ENCODE measurements at places on chromosomes 2 and 18.
A peak's percentile ranks its signal among the peaks of the same experiment; 100 is the strongest.

DNA sequence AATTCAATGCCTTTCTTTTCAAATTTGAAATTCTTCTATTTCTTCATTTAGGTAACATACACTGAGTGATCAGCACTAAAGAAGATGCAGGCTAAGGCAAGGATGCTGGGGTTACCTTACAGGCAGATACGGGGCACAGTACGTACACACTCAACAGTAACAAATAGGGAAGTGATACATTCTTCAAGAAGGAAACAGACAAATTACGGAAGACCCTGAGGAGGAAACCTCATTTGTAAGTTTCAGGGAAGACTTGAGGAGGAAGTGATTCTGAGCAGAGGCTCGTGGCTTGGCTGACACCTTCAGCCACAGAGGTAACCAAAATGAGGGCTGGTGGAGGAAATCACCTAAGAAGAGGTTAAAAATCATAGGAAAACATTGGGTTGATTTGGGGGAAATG is 1108.3 kb upstream of the KLHL29 start:
- no peak for DNase-seq

- DNase-seq: no peak
These were observed 18.1 kb downstream of the CCDC141 start for GRCh38 chr2:179031731-179032408.

GRCh38 chr18:50816419-50817166 is 3.2 kb downstream of the MRO start:
- no peak for DNase-seq

DNA sequence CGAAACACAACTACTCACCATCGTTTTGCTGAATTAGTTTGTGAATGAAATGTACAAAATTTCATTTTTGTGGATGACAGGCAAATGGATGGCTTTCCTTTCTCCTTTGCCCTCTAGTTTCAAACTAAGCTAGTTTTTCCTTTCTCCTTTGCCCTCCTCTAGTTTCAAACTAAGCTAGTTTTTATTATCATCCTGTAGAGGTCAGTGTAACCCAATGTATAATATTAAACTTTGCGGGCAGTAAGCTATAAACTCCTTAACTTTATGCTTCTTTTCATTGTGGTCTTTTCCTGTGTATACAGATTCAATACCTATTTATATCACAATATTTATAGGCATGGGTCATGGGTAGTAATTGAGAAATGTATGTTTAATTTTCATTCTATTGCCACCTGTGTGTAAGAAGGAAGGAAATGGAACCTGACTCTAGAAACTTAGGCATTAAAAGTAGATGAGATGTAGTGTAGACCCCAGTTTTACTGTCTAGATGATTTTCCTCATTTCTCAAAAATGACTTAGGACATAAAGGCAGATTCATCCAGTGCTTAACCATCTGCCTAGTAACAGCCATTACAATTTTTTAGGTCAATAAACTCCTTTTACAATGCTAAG is 58.1 kb downstream of the MAP3K19 start:
- no peak for DNase-seq

GRCh38 chr2:236917164-236917563 is 168.5 kb upstream of the COPS8 start:
- no peak for DNase-seq

- no peak for DNase-seq
These were observed 217.5 kb upstream of the SOX11 start for GRCh38 chr2:5474716-5475115.

DNA sequence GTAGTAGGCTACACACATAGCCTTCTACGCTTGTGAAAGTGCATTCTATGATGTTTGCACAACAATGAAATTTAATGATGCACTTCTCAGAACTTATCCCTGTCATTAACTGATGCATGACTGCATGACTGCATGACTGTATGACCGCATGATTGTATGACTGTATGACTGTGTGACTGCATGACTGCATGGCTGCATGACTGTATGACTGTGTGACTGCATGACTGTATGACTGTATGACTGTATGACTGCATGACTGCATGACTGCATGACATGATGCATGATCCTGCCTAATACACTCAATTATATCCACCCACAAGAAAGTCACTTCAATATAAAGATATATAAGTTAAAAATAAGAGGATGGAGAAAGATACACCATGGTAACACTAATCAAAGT is 365.4 kb upstream of the FSIP2 start:
- DNase-seq: no peak

- no peak for DNase-seq
These were observed 32.6 kb downstream of the MARCHF4 start for GRCh38 chr2:216339456-216340279.

DNA sequence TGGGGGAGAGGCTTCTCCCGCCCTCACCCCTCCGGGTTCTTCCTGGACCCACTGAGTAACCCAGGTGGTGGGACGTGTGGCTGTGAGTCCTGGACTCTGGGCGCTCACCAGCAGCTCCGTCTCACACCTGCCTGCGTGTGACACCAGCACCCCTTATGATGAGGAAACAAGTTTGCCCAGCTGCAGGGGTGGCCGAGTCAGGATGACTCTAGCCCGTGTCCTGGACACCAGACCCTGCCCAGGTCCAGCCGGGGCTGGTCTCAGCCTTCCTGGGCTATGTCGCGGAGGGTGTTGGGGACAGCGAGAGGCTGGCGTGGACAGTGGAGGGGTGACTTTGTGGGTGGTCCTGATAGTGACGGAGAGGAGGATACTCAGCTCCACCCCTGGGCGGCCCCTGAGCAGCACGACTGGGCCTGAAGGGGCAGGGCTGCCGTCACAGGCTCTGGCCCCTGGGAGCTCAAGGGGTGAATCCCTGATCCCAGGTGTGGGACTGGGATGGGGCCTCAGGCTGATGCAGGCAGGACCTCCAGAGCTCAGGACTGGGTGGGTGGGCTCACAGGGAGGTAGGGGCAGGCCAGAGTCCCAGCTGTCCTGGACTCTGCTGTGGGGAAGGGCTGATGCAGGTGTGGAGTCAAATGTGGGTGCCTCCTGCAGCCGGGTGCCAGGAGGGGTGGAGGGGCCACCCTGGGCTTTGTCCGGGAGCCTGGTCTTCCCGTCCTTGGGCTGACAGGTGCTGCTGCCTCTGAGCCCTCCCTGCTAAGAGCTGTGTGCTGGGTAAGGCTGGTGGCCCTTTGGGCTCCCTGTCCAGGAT is 3.7 kb downstream of the GPR35 start:
- peak; percentile 10 for DNase-seq

DNA sequence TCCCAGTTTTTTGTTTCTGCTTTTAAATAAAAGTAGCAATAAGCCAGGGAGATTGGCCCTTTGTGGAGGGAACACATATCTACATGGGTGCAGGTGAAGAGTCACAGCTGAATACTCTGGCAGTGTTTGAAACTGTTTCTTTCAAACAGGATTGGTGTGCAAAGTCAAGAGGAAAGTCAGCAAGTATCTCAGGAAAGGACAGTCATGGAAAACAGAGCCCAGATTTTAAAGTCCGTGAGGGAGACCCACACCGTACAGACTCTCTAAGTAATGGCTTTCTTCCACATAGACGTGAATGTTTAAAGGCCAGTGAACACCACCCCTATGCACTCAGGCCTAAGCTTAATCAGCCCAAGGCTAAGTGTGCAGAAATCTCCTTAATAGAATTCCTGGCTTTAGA is 95.3 kb downstream of the GFPT1 start:
- no peak for DNase-seq

GRCh38 chr2:233837694-233838229 is 16.6 kb downstream of the HJURP start:
- DNase-seq: no peak

DNA sequence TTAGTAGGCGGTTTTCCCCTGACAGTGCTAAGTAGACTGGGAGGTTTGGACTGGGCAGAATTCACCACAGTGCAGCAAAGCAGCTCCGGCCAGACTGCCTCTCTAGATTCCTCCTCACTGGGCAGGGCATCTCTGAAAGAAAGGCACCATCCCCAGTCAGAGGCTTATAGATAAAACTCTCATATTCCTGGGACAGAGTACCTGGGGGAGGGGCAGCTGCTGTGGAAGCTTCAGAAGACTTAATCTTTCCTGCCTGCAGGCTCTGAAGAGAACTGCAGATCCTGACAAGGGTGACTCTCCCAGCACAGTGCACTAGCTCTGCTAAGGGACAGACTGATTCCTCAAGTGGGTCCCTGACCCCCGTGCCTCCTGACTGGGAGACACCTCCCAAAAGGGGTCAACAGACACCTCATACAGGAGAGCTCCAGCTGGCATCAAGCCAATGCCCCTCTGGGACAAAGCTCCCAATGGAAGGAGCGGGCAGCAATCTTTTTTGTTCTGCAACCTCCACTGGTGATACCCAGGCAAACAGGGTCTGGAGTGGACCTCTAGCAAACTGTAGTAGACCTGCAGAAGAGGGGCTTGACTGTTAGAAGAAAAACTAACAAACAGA is 266.8 kb upstream of the CRIM1 start:
- DNase-seq: no peak
